ENCODE measurements at places on chromosomes 16 and 17. TPM values are rescaled to one million over a fixed set of nuclear protein-coding genes. Genes with fewer than 3 reads are reported as not detected.

DNA sequence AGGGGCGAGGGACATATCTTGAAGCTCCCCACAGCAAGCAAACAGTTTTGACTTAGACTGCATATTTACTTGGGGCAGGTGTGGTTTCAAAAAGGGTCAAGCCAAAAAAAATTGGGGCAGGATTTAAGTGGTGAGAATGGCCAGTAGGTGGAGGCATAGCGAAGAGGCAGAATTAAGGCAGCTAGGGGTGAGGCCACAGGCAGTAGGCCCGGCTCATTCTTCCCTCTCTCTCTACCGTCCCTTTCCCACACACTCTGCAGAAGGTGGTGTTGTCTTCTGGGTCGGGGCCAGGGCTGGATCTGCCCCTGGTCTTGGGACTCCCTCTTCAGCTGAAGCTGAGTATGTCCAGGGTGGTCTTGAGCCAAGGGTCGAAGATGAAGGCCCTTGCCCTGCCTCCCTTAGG, 2.6 kb downstream of the SHBG start:
- H3K4me1 ChIP-seq: peaks cover 2% of the 10 kb centered on the region
- DNase-seq: no peak
- H3K4me3 ChIP-seq: no peak overlapping the region
- no peak overlapping the region for H3K27ac ChIP-seq
- no peaks in the 10 kb centered on the region for H3K27me3 ChIP-seq

DNA sequence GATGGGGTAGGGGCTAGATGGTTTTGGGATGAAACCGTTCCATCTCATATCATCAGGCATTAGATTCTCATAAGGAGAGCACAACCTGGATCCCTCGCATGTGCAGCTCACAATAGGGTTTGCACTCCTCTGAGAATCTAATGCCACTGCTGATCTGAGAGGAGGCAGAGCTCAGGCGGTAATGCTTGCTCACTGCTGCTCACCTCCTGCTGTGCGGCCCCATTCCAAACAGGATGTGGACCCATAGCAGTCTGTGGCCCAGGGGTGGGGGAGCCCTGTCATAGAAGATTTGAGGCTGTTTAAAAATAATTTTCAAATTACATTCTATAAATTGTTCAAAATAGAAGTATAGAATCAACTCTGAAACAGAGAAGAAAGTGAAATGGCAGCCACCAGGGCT, 50.8 kb downstream of the PHKB start:
- DNase-seq: no peak
- no peak overlapping the region for H3K4me3 ChIP-seq

DNA sequence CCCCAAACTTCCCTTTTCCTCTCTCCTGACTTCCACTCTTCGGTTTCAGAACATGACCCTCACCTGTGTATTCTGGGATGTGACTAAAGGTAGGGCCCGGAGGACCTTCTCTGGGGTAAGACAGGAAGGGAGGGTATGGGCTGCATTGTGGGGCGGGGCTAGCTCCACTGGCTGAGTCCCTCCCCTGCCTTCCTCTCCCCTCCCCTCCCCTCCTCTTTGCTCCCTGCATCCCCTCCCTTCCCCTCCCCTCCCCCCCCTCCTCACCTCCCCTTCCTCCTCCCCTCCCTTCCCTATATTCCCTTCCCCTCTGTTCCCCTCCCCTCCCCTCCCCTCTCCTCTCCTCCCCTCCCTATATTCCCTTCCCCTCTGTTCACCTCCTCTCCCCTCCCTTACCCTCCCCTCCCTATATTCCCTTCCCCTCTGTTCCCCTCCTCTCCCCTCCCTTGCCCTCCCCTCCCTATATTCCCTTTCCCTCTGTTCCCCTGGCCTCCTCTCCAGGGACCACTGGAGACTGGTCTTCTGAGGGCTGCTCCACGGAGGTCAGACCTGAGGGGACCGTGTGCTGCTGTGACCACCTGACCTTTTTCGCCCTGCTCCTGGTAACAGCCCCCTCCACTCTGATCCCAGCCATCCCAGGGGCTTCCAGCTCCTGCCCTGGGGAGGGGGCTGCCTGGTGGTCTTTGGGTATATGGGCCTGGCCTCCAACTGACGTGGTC, 11.8 kb downstream of the ADGRG3 start:
- peaks cover 3% of the 10 kb centered on the region for H3K4me1 ChIP-seq
- DNase-seq: no peak
- no peaks in the 10 kb centered on the region for H3K36me3 ChIP-seq
- no peak overlapping the region for H3K27ac ChIP-seq
- H3K27me3 ChIP-seq: no peaks in the 10 kb centered on the region

DNA sequence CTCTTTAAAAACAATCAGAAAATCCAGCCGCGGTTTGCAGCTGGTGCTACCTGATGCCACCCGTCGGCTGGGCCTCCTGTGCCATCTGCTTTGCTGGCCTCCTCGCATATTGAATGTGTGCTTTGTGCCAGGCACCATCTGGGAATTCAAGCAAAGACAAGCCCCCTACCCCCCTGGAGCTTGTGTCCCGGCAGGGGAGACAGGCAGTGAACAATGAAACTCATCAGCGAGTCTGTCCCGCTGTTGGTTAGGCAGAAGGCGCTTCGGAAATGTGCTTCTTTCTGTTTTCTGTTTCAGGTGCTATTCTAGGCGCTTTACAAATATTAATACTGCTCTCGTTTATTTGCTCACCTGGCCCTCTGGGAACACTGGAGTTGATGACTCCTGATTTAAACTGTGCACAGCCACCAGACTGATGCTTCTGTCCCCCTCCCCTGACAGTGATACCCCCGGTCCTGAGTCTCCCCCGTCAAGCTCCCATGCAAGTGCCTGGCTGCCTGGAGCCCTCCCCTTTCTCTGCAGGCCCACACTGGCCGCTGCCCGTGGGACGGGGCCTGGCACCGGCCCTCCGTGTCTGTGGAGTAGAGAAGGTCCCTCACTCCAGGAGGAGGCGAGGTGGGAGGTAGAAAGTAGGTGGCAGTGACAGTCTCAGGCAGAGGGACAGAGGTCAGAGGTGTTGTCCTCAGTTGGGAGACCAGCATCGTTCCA, 126.1 kb upstream of the PLCG2 start:
- peaks cover 6% of the 10 kb centered on the region for H3K4me1 ChIP-seq
- H3K27ac ChIP-seq: no peak overlapping the region
- no peak for DNase-seq
- no peaks in the 10 kb centered on the region for H3K27me3 ChIP-seq
- H3K36me3 ChIP-seq: peaks cover 6% of the 10 kb centered on the region

DNA sequence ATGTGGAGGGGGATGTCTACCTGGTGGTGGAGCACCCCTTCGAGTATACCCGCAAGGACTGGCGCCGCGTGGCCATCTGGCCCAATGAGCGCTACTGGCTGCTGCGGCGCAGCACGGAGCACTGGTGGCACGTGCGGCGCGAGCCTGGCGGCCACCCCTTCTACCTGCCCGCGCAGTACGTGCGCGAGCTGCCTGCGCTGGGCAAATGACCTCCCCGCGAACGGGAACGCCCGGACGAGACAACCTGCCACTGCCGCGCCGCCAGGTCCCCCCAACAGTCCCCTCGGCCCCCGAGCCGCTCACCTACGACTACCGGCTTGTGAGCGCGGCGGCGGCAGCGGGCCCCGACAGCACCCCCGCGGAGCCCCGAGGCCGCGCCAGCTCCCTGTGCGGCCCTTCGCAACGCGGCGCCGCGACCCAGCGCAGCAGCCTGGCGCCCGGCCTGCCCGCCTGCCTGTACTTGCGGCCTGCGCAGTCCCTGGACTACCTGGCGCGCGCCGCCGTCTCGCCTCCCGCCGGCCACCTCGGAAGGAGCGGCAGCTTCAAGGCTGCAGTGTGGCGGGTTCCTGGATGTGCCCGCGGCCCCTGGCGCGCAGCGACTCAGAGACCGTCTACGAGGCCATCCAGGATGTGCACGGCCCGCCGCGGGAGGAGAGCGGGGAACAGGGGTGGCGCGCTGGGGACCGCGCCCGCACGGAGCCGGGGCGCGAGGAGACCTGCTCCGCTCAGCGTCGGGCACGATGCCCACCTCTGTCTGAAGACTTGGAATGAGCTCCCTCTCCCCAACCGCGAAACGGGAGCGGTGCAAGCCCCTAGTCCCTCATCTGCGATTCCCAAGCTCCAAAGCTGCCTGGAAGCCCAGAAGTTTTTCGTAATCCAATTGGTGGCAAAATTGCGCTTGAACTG, 48.7 kb upstream of the AMZ2 start:
- peaks cover 5% of the 10 kb centered on the region for H3K27me3 ChIP-seq
- DNase-seq: no peak
- peaks cover 1% of the 10 kb centered on the region for H3K36me3 ChIP-seq
- no peak overlapping the region for H3K27ac ChIP-seq
- H3K4me1 ChIP-seq: peaks cover 11% of the 10 kb centered on the region

DNA sequence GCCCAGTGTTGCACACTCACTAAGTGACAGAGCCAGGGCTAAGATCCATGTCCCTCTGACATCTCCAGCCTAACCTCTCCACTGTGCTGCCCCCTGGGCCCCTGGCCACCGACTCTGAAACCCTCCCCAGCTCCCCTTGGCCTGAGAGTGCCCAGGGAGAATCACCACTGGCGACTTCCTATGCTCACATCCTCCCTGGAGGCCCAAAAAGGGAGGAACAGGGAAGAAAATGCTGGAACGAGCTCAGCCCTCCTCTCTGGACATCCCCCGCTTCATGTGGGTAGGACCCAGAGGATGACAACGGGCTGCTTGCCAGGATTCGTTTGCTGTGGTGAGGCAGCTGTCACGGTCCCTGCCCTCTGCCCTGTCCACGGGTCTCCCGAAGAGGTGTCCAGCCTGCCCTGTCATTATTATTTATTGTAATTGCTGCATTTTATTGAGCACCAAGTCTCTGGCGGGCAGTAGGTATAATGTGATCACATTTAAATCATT, 153.5 kb upstream of the RPL38 start:
- no peak overlapping the region for H3K27ac ChIP-seq
- DNase-seq: no peak
- peaks cover 31% of the 10 kb centered on the region for H3K27me3 ChIP-seq
- no peaks in the 10 kb centered on the region for H3K36me3 ChIP-seq
- H3K4me3 ChIP-seq: no peak overlapping the region
- H3K4me1 ChIP-seq: no peaks in the 10 kb centered on the region

GRCh38 chr16:72857834-72858664, 189.9 kb downstream of the ZFHX3 start:
- H3K27me3 ChIP-seq: peaks cover 2% of the 10 kb centered on the region
- no peak for DNase-seq
- no peaks in the 10 kb centered on the region for H3K36me3 ChIP-seq
- no peak overlapping the region for H3K4me3 ChIP-seq
- peaks cover 2% of the 10 kb centered on the region for H3K4me1 ChIP-seq

DNA sequence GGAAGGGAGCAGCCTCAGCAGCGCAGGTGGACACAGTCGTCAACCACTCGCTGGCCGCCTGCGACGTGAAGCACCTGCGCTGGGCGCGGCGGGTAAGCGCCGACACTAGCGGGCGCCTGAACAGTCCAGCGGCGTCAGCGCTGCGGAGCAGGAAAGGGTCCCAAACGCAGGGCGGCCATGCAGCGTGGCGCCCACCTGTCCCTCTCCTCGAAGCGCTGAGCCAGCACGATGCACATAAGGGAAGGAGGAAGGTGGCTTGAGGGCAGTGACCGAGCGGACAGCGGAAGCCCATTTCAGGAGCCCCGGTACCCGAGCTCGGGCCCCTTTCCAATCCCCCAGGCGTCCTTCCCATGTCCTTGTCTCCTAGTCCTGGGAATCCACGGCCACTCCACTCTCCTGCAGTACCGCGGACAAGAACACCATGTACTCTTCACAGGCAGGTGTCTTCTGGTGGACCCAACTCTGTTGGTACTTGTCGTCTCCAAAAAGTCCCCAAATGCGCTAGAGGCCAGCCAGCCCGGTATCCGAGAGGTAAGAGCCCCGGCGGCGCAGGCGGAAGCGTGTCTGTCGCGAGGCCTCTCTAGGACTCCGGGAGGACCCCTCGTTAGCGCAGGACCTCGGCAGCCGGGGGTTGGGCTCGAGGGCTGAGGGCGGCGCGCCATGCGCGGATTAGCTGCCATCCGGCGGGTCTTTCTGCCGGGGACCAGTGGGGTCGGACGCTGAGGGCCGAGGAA, 14.4 kb downstream of the ZNF232 start:
- no peak overlapping the region for H3K27ac ChIP-seq
- peak overlapping the region; percentile 90 for H3K4me3 ChIP-seq
- H3K36me3 ChIP-seq: peaks cover 27% of the 10 kb centered on the region
- peak; percentile 46 for DNase-seq
- peaks cover 5% of the 10 kb centered on the region for H3K4me1 ChIP-seq
- H3K27me3 ChIP-seq: peaks cover 3% of the 10 kb centered on the region

GRCh38 chr16:30786115-30786935, 680 bp downstream of the ZNF629 start:
- H3K36me3 ChIP-seq: peaks cover 2% of the 10 kb centered on the region
- H3K27me3 ChIP-seq: peaks cover 3% of the 10 kb centered on the region
- peak; percentile 20 for DNase-seq
- H3K4me3 ChIP-seq: peak overlapping the region; percentile 67
- H3K27ac ChIP-seq: peak overlapping the region; percentile 49

DNA sequence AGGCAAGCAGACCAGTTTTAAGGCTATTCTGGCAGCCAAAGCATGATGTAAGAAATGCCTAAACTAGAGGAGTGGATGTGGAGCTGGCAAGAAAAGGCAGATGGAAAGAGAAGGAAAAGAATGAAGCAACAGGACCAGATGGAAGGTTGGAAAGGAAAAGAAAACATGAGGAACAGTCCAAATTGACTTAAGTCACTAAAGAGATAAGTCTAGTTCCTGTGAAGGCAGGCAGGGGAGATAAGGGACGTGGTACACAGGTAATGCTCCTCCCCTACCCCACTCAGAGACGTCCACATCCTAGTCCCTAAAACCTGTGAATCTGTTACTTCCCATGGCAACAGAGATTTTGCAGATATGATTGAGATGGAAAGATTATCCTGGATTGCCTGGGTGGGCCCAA, 43.5 kb downstream of the TEX2 start:
- DNase-seq: no peak
- no peaks in the 10 kb centered on the region for H3K27me3 ChIP-seq
- H3K4me3 ChIP-seq: no peak overlapping the region
- H3K36me3 ChIP-seq: peaks cover 2% of the 10 kb centered on the region

The HS3ST3B1 gene
- polyA plus RNA-seq: 11.8 TPM

The RNU2-1 gene
- not detected for polyA plus RNA-seq

The SLC5A11 gene
- not detected for polyA plus RNA-seq

The PRSS22 gene
- not detected for polyA plus RNA-seq

All from naive thymus-derived CD8-positive, alpha-beta T cell (primary cell).